ENCODE measurements at places on chromosomes 11 and 22.

DNA sequence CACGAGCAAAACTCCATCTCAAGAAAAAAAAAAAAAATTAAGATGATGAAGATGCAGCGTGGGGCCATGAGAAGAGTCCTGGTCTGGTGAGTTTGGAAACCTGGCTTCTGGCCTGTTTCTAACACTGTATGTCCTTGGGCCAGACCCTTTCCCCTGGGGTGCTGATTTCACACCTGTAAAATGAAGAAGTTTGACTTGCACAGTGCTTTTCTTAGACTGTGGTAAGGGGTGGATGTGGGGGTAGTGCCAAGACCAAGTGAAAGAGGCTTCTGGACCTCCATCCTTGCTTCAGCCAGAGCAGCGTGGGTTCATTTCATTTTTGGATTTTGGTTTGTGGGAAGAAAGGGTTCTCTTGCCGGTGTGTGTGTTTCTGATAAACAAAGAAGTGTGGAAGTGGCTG is 42.1 kb downstream of the PTPRJ start:
- DNase-seq = peak; percentile 31

DNA sequence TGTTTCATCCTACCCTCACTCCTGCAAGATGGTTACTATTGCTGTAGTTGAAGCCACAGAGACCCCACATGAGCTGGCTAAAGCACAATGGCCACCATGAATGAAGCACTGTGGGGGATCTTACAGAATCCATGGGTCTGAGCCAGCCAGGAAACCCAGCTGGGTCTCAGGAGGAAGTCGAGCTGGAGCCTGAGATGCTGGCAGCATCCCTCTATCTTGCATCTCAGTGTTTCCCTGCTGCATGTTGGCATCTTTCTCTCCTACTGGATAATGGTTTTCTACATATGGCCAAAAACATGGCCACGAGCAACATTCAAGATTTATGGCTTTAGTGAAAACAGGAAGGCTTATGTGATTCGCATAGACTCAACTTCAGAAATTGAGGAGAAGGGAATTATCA is 219.3 kb upstream of the SNX19 start:
- DNase-seq = no peak

DNA sequence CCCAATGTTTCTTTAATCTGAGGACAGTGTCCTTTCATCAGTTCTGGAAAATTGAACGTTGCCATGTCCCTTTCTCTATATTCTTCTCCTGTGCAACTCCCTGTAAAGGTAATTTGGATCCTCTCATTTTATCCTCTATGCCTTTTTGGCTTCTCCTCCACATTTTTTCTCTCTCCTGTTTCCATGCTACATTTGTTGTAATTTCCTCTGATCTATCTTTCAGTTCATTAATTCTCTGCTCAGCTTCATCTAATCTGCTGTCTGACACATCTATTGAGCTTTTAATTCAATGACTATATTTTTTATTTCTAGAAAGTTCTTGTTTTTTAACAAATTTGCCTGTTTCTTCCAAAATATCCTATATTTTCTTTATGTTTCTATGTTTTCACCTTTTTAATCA is 59.3 kb downstream of the RPUSD4 start:
- DNase-seq = no peak

- DNase-seq = no peak
These were observed 10.0 kb downstream of the GGA1 start for GRCh38 chr22:37618674-37619073.

GRCh38 chr11:72947229-72947628 is 133.0 kb downstream of the ATG16L2 start:
- no peak for DNase-seq

- no peak for DNase-seq
These were observed 21.3 kb upstream of the CTSD start for GRCh38 chr11:1784761-1785650.

GRCh38 chr22:37492428-37493344 is 6.5 kb upstream of the MFNG start:
- peak; percentile 29 for DNase-seq

DNA sequence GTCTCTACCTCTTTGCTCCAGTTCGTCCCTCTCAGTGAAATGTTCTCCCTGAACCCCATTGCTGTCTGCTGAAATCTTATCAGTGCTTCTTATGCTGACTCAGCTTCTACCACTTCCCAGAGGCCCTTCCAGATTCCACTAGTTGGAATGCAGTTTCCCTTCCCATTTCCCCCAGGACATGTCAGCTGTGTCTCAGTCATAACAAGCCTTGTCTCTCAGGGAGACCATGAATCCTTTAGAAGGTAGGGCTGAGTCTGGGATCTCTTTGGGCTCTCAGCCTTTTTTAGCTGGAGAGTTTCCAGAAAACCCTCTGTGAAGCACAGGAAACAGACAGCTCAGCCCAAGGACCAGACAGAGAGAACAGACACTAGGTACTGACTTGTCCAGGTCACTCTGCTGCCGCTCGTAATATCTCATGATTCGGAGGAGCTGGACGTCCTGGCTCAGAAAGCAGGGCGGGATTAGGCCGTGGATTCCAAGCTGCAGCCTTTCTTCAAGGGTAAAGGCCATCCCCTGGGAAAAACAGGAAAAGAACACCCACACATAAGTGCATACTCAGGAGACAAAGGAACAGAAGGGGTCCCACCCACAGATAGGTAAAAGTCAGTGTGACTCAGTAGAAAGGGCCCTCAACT is 113.0 kb downstream of the ME3 start:
- no peak for DNase-seq

DNA sequence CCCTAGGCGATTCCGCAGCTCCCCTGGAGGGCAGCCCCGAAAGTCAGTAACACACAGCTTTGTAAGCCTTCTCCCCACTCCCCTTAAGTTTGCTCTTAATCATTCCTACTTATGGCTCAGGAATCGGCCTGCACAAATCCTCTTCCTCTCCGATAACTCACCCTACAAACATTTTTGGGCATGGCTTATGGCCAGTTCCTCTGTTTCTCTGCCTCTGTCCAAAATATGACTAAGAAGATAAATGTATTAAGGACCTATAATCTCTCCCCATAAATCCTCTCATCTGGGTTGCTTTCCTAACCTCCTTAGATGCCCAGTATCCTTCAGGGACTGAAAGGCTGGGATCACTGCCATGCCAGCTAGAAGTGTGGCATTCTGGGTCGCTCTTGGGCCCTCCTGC is 41.0 kb downstream of the PAMR1 start:
- no peak for DNase-seq

DNA sequence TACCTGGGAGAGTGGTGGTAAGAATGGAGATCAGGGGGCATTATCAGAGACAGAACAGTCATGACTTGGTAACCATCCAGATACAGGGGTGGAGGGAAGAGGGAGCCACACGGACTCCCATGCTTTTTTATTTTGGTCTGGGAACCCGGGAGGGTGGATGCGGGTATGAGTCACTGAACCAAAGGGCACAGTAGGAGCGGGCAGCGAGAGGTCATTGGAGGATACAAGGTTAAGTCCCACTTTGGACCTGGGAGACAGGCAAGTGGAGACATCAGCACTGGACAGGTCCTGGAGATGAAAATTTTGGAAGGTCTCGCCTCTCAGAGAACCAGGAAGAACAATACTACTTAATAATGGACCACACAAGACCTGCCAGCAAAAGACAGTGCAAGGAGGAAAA is 6.7 kb downstream of the HDHD5 start:
- DNase-seq = no peak

GRCh38 chr11:119512369-119512768 is 89.4 kb upstream of the THY1 start:
- DNase-seq = no peak

- DNase-seq = no peak
These were observed 176.3 kb upstream of the MTNR1B start for GRCh38 chr11:92793189-92793588.

- DNase-seq = no peak
These were observed 46.8 kb downstream of the PLAAT5 start for GRCh38 chr11:63444160-63444559.

- DNase-seq = no peak
These were observed 8.6 kb upstream of the MMP8 start for GRCh38 chr11:102733232-102733875.

DNA sequence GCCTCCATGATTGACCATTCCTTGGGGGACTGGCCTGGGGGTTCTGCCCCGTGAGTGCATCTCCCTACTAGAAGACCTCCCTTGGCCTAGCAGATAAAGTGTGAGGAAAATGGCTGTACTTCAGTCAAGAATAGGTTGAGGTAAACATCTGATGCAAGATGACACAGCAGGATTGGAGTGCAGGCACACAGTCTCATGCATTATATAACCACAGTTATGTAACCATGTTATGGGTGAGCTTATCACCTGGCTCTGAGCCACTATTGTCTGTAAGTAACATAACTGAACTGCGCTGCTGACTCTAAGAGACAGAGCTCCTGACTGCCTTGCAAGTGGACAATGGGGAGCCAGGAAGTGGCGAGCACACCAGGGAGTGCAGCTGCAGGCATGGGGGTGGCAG is 378.7 kb upstream of the ANO5 start:
- no peak for DNase-seq

DNA sequence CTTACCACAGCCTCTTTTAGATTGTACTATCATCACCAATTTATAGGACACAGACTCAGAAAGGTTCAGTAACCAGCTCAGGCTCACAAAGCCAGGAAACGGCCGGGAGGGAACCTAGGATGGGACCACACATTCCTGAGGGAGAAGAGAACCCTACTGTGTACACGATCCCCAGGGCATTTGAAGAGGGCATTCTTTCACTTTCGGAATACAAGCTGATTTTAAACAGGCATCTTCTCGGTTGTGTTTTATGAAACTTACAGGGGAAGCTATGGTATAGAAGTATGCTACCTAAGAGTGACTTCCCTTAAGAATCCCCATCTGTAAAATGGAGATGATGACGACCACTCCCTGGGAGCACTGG is 19.0 kb downstream of the SMCO4 start:
- DNase-seq = no peak

- DNase-seq = no peak
These were observed 3.1 kb upstream of the CCDC188 start for GRCh38 chr22:20153945-20154344.

DNA sequence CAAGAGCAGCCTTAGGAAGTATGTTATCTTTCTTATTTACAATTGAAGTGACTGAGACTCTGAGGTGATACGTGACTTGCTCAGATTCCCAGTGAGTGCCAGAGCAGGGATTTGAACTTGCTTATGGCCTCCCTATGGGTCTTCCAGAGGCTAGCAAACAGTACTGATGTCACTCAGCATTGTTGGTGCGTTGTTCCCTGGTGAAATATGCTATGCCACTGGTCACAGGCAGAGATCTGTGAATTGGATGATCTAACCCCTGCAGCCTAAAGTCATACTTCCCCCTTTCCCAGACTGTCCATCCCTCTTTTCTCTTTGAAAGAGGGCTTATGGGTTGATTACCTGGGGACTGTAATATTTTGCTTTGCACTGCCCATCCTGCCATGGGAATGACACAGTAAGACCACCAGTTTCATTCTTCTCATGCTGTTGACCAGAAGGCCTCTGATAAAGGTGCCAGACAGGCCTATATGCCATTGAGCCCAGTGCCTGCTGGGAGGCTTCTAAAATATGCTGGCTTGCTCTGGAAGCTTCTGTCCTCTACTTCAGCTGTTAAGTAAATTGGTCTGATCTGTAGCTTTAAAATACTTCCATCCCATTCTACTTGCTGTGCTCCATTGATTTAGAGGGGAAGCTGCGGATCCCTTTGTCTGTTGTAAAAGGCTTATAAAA is 152.2 kb upstream of the E2F8 start:
- DNase-seq = no peak
